ENCODE measurements at places on chromosomes 2 and 18. TPM values are rescaled to one million over a fixed set of nuclear protein-coding genes. Genes with fewer than 3 reads are reported as not detected.

DNA sequence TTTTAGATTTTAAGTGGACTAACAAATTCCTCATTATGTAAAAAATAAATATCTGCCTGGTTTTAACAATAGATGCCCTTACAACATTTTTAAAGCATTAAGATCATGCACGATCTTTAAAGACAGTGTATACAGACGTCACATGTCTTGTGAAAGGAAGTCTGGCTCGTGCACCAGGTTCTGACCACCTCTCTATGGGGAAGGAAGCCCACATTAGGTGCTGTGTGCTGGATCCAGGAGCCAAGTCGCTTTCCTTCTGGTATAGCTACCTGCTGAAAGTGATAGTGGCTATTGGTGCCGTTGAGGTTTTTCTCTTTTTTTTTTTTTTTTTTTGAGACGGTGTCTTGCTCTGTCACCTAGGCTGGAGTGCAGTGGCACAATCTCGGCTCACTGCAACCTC lies 116.5 kb downstream of the NCK2 start:
- DNase-seq: no peak

- DNase-seq: no peak
These were observed 6.1 kb downstream of the ARPC2 start for GRCh38 chr2:218223046-218223445.

- DNase-seq: no peak
These were observed 77.5 kb downstream of the NCK2 start for GRCh38 chr2:105822186-105822585.

DNA sequence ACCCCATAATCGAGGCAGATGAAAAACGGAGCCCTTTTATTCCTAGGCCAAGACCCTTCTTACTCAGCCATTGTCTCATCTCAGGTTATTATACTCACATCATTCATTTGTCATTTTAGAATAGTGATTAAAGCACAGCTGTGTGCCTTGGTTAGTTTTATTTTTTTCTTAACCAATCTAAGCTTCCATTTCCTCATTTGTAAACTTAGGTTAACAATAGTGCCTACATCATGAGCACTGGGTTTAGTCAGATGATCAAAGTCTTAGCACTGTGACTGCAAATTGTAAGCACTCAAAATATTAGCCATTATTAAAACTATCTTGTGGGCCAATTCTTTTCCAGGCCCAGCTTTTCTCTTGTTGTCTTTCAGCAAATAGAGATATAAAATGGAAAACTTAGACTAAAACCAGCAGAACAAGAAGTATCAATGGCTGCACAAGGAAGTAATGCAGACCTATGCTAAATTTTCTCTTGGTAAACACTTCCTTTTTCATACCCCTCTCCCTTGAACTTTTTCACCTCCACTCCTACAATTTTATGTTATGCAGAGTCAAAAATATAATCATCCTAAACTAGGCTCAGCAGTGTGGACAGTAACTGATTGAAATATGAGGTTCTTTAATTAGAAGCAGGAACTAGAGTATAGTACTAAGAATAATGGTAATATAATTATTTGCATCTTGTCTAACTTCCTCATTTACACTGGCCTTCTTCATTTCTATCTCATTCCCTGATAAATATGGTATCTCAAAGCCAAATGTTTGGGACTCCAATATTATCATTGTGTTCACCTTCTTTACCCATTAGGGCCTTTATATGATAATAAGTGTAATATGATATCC lies 21.5 kb upstream of the GALNT3 start:
- DNase-seq: no peak

DNA sequence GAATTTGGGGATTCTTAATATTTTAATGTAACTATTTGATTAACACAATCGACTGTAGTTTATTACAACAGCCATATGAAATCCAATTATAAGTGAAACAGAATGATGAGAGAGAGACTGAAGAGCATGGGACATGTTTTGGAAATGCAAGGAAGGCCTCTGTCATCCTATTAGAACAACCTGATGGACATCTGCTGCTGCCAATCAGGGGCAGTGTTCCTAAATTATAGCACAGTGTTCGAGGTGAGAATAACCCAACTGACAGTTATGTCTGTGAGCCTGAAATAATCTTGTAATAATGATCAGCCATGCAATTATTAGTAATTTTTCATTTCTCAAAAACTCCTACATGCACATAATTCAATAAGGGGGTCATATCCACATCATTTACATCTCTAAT lies 73.6 kb downstream of the CCDC141 start:
- DNase-seq: no peak

GRCh38 chr2:136130511-136130910 lies 12.6 kb upstream of the CXCR4 start:
- no peak for DNase-seq

The TAF1B gene
- 30.3 TPM for total RNA-seq

The TMEM247 gene
- total RNA-seq: not detected
